NCI-H1694 (cell line): ENCODE measurements at places on chromosomes 7 and 10.

DNA sequence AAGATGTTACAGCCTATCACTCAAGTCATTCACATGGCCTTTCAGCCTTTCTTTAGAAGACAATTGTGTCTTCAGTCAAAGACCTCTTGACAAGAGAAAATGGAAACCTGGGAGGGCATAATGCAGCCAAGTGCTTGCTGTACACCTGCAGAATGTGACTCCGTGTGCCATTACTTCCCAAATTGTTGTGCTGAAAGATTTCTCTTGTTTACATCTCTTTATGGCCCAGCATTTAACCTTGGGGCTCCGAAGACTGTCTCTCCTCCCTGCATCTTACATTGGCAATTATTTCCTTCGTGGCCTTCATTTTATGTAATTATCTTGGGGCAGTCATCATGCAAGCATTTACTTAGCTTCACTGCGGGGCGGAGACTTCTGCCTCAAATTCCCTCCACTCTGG is 287.0 kb downstream of the TCF7L2 start:
- DNase-seq: no peak

- DNase-seq: no peak
These were observed 76.0 kb downstream of the ATE1 start for GRCh38 chr10:121851786-121852185.

DNA sequence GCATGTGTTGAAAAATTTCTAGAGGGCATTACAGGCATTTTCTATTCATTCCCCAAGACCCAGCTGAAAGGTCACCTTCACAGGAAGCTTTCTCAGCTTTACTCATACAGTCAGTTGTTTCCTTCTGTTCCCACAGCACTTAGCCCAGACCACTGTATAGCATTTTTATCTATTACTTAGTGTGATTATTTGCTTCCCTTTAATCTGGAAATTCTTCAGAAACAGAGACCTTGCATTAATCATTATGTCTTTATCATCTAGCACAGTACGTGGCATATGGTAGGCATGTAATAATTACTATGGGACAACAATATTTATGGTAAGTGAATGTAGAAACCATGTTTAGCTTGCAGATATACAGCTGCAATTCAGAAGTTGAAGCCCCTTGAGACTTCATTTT is 38.2 kb upstream of the CDK6 start:
- DNase-seq: no peak

GRCh38 chr10:48594371-48594770 is 10.5 kb downstream of the ARHGAP22 start:
- peak; percentile 6 for DNase-seq

- no peak for DNase-seq
These were observed 279.0 kb downstream of the DNAJB6 start for GRCh38 chr7:157615852-157616251.

GRCh38 chr10:121828045-121828444 is 99.8 kb downstream of the ATE1 start:
- no peak for DNase-seq

GRCh38 chr7:111362506-111363054 is 199.7 kb downstream of the IMMP2L start:
- no peak for DNase-seq
